Cardiac fibroblast (primary cell): ENCODE measurements at places on chromosomes 5 and 9.

- DNase-seq: peak; percentile 82
Measured at GRCh38 chr5:143235423-143235822, 168.1 kb downstream of the NR3C1 start.

DNA sequence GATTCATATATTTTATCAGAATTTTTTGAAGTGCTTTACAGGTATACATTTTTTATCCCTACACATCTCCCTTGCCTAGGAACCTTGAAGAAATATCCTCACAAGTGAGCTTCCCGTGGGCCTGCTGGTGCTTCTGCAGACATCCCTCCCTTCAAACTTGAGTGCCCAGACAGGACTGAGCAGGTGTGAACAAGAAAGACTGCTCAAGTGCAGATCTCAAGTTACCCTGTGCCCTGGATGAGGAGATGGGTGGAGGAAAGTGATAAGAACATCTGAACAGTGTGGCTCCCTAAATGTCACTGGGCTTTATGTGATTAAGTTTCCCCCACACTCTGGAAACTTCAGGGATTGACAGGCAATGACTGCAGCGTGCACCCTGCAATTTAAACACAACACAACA lies 209.8 kb downstream of the TLE1 start:
- no peak for DNase-seq

GRCh38 chr9:36316611-36317317 lies 58.5 kb upstream of the GNE start:
- DNase-seq: peak; percentile 66

DNA sequence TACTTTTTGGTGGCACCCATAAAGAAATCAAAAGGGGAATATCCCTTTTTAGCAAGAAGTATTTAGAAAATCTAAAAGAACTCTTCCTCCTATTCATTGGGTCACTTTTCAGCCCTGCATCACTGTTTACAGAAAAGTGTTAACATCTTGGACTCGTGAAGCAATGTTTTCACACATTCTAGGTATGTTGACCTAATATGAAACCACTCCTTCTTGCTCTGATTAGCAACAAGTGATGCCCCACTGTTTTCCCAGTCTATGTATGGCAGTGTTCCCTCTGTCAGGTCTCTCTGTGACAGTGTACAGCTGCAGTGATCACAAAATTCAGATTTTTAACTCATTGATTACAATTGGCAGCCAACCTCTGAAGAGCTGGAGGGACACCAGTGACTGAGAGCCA lies 148.2 kb upstream of the SLC12A2 start:
- DNase-seq: no peak

GRCh38 chr5:169978714-169979113 lies 1.6 kb downstream of the INSYN2B start:
- DNase-seq: peak; percentile 18

DNA sequence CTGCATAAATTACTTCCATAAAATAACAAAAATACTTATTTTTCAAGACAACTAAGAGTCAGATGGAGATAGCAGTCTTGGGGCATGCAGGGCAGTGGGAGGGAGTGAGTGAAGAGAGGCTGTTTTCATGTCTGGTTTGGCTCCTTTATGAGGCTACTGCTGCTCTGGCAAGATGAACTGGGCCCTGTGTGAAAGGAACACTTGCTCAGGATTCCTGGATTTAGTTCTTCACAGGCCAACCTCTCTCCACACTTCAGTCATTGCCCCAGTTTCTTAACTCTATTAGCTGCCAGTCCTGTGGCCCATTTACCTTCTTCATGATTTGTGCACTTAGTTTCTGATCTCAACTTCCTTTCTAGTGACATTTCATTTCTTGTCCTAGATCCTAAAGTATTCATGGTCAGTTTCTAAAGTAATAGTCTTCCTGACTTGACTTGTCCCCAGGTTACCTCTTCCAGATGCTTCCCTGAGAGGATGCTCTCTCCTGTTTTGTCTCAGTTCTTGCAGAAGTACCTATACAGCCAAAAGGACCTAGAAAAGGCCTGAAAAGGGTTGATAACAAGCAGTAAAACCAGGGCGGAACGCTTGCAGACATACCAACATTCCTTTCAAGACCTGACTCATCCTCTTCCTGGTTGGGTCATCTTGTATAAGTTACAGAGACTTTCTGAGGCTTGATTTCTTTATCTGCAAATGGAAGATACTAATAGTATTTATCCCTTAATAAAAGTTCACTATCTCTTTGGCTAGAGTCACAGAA lies 77.0 kb upstream of the ZFAND5 start:
- peak; percentile 73 for DNase-seq

DNA sequence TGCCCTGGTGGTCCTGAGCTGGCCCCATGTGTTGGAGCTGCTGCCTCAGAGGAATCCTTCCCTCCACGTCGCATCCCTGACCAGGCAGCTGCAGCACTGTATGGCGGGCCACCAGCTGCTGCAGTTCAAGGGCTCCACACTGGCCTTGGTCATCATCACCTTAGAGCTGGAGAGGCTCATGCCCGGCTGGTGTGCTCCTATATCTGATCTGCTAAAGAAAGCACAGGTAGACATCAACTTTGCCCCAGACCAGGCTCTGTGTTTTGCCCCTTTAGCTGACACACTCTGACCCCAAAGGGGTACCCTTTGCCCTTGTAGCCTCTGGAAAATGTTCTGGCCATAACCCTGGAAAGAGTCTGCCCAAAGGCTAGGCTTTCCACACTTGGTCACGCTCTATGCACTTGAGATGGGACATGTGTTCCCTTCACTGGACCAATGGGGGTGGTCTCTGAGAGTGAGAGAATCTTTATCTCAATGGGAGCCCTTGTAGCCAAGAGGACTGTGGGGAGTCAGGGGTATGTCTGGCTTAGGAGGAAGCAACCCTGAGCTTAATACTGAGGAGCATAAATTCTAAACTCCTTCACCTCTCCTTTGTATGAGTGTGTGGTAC lies 4.8 kb downstream of the CCNI2 start:
- no peak for DNase-seq

DNA sequence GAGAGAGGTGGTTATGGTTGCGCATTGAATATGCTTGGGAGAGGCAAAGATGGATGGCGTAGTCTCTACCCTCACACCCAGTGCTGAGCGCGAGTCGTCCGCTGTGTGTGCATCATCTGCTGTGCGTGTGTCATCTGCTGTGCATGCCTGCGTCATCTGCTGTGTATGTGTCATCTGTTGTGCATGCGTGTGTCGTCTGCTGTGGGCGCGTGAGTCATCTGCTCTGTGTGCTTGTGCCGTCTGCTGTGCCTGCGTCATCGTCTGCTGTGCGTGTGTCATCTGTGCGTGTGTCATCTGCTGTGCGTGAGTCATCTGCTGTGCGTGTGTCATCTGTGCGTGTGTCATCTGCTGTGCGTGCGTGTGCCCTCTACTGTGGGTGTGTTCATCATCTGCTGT lies 68.0 kb upstream of the IRX4 start:
- DNase-seq: no peak

- no peak for DNase-seq
Measured at GRCh38 chr5:155906046-155906445, 420.9 kb upstream of the SGCD start.

DNA sequence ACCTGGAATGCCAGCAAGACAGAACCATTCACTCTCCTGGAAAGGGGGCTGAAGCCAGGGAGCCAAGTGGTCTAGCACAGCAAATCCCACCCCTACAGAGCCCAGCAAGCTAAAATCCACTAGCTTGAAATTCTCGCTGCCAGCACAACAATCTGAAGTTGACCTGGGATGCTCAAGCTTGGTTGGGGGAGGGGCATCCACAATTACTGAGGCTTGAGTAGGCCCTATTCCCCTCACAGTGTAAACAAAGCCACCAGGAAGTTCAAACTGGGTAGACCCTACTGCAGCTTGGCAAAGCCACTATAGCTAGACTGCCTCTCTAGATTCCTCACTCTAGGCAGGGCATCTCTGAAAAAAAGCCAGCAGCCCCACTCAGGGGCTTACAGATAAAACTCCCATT lies 17.3 kb downstream of the RIGI start:
- DNase-seq: no peak

- no peak for DNase-seq
Measured at GRCh38 chr9:10007356-10007755, 605.4 kb downstream of the PTPRD start.
